ENCODE measurements at places on chromosomes 13 and 19.

- no peak for DNase-seq
These were observed 97.0 kb downstream of the ABCC4 start for GRCh38 chr13:95204231-95204765.

DNA sequence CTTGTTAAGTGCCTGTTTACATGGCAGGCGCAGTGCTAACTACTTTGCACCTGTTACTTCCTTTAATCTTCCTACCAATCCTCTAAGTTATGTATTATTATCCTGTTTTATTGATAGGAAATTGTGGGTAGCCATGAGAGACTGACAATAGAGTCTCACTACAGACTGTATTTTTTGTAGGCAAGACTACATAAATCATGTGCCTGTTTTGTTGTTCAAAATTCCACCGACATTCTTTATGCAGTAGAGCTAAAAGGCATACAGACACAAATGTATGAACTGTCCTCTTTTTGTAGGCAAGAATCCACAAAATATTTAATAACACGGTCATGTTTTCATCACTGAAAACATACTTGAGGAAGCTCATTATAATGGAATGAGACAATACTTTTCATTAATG lies 205.5 kb downstream of the NALCN start:
- no peak for DNase-seq

DNA sequence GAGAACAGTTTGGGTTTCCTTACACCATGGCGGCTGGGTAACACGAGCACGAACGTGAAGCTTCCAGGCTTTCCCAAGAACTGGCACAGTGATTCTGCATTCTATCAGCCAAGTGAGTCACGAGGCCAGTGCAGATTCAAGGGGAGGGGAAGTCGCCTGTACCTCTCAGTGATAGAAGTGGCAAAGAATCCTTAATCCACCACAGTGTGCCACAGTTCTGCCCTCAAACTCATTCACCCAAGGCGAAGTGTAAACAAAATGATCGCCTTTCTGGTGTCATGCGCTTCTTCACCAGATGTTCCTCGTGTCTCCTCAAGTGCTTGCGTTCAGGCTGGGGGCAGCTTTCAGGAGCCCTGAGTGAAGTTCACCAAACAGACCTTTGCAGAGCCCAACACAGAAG lies 24.9 kb upstream of the AMER2 start:
- DNase-seq = no peak

GRCh38 chr13:79497064-79497463 lies 16.1 kb downstream of the NDFIP2 start:
- no peak for DNase-seq

DNA sequence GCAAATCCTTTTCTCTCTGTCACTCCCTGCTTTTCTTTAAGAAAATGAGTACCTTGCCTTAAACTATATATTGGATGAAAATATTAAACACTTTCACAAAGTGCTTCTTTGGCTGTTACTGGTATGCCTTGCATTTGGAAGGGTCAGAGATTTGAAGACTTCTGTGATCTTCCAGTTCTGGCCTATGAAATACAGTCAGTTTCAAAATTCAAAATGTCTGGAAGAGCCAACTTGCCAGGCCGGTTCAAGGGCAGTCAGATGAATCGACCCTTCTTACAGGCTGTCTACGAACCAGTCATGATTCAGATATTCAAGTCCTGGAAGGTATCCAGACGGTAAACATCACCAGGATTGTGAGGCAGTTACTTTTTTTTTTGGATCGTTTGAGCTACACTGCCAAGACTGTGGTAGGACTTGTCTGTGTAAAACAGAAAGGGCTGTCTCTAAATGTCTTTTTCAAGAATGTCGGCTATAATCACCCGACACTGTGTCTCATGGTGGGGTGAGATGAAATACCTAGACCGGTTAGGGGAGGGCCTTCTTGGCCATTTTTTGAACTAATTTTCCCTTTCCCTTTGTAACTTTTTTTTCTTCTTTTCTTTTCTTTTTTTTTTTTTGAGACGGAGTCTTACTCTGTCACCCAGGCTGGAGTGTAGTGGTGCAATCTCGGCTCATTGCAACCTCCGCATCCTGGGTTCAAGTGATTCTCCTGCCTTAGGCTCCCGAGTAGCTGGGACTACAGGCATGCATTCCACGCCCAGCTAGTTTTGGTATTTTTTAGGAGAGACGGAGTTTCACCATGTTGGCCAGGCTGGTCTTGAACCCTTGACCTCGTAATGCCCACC lies 11.2 kb downstream of the ACTN4 start:
- DNase-seq = no peak

GRCh38 chr13:27106144-27106543 lies 65.5 kb downstream of the USP12 start:
- DNase-seq = no peak

GRCh38 chr13:19622193-19622592 lies 11.3 kb upstream of the MPHOSPH8 start:
- no peak for DNase-seq
